Dorsolateral prefrontal cortex (tissue), 122 donors: ENCODE measurements at places on chromosomes 1 and 21.
A peak's percentile ranks its signal among the peaks of the same experiment; 100 is the strongest.

DNA sequence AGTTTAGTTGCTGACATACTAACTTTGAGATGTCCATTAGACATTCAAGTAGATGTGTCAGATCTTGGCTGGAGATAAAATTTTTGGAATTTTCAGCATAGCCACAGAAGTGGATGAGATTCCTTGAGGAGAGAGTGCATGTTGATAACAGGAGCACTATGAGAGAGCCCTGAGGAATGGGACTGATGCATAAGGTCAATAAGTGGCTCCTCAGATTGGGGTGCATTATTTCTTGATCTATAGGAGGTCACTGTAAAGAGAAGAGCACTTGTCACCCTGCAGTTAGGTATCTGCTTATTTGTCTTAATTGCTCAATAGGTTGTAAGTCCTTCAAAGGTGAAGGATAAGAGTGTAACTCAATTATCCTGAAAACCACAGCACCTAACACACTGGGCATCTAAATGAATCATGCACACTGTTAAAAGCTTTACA, 52.0 kb upstream of the TACSTD2 start:
- DNase-seq: no peak

- no peak for DNase-seq
These were observed 308.1 kb downstream of the CTH start for GRCh38 chr1:70719154-70719553.

DNA sequence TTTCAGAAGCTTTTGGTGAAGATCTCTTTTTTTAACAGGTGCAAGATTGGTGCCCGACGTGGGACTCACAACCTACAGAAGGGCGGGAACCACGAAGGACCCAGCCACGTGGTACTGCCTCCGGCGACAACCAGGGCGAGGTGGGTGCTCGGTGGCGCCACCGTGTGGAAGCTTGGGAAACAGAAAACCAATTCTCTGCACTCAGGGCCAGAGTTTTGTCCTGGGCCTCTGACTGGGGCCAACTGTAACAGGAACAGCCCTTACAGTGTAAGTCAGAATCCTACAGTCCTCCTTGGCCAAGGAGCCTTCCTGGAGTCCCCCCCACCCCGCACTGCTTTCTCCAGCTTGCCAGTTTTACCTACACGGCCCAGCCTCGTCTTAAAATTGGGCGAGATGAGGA, 11.6 kb upstream of the S100A7A start:
- no peak for DNase-seq

DNA sequence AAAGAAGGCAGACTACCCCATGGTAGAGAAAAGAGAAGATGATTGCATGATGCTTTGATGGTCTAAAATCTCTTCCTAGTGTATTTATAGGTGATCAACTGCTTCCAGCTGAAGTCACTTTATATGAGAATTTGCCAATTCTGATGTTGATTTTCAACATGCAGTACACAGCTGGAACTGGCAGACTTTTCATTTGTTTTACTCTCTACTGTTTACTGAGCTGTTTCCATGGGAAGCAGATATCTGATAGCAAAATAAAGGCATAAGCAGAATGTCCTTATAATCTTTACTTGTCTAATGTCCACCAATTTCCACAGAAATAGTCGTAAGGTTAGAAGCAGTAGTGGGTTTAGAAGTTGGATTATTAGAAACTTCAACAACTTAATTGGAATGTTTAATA, 74.9 kb downstream of the SYDE2 start:
- no peak for DNase-seq

- no peak for DNase-seq
These were observed 118.8 kb downstream of the PTBP2 start for GRCh38 chr1:96840396-96840795.

DNA sequence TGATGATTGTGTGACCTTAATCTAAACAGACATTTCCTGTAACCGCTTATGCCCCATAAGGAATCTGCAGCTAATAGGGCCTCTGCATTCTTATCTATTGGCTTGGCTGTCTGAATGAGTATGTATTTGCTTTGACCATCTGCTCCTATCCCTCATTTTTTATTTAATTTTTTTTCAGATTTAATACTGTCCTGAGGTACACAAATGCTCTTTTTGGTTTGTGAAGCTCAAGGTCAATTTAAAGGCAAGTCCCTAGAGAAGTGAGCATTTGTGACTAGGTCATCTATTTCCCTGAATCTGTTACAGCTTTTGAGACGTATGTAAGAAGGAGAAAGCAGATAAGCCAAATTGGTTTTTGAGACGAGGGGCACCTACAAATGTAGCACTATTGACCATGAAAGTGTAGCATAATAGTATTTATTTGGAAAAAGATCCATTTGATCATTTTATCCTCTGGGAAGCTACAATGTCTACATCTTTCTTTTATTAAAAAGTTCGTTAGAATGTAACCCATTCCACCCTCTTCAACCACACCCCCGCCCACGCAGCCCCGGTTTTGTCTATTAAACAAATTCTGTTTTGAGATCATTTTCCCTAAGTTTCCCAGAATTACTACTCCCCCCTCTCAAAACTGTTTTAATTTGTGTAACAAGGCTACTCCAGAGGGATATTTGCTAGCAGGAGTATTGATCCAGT, 69.2 kb upstream of the HSPA13 start:
- no peak for DNase-seq

- DNase-seq: no peak
These were observed 10.7 kb downstream of the EPHA2 start for GRCh38 chr1:16145030-16145661.

- no peak for DNase-seq
These were observed 32.0 kb downstream of the SORT1 start for GRCh38 chr1:109365642-109366204.

- DNase-seq: no peak
These were observed 37.8 kb downstream of the PYHIN1 start for GRCh38 chr1:158969166-158969565.

DNA sequence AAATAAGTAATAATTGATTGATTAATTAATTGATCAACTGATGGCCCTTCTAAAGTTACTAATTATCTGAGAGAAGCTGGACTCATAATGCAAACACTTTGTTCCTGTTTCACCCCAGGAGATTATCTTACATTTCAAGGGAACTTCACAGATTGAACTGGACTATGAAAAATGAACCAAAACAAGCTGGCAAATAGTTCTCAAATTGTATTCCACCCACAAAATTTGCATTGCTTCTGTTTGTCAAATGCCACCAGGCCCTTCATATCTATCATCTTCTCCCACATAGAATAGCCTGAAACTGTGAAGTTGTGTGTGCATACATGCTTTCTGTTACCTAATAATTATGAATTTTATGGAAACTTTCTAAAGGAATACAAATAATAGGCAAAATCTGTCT, 104.0 kb downstream of the ZNF281 start:
- DNase-seq: no peak

- no peak for DNase-seq
These were observed 127.9 kb downstream of the CSMD2 start for GRCh38 chr1:34037109-34037508.

DNA sequence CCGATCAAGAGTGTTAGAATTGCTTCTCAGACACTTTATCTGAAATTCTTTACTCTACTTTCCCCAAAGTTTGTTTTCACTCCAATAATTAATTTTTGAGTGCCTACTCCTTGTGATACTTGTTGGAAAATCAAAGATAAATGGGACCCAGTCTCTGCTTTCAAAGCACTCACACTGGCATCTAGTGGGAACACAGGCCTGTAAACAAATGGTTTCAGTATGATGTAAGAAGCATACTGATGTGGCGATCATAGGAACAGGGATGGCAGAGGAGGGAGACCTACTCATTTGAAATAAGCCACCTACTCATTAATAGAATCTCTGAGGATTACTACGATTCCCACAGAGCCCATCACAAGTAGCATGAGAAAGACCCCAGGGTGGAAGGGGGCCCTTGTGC, 273.7 kb upstream of the ST6GALNAC5 start:
- DNase-seq: no peak

DNA sequence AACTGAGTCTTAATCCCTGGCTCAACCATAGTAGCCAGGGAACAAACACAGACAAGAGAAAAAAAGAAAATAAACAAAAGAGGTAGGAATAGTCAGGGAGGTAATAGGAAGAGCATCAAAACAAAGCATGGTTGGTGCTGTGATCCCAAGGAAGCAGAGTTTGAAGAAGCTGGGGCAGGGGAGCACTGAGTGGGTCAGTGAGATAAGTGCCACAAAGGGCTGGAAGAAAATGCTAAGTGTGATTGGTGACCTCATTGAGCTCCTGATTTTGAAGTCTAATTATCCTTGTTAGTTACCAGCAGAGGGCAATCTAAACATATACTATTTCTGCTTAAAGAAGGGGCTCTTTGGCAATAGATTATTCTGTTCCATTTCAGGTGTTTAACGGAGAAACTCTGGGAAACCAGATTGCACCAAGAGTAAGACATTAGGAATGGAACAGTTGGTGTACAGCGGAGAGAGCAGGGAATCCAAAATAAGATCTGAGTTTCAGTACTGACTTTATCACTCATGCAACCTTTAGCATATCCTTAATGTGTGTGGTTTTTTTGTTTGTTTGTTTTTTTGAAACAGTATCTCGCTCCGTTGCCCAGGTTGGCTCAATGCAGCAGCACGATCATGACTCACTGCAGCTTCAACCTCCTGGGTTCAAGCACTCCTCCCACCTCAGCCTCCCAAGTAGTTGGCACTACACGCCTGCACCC, 30.7 kb upstream of the KIAA1614 start:
- no peak for DNase-seq

GRCh38 chr1:118960026-118960561, 28.0 kb downstream of the TBX15 start:
- no peak for DNase-seq

- DNase-seq: no peak
These were observed 112.1 kb downstream of the KCTD3 start for GRCh38 chr1:215679231-215679630.

GRCh38 chr1:36134505-36135329, 9.7 kb upstream of the COL8A2 start:
- DNase-seq: peak; percentile 52

GRCh38 chr1:215650446-215651149, 83.5 kb downstream of the KCTD3 start:
- no peak for DNase-seq

GRCh38 chr1:156151093-156151688, 2.2 kb upstream of the SEMA4A start:
- no peak for DNase-seq

DNA sequence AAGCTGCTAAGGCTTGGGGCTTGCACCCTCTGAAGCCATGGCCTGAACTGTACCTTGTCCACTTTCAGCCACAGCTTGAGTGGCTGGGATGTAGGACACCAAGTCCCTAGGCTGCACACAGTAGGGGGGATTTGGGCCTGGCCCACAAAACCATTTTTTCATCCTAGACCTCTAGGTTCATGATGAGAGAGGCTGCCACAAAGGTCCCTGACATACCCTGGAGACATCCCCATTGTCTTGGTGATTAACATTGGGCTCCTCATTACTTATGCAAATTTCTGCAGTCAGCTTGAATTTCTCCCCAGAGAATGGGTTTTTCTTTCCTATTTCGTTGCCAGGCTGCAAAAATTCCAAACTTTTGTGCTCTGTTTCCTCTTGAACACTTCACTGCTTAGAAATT, 26.3 kb upstream of the CHODL start:
- DNase-seq: no peak

- DNase-seq: no peak
These were observed 33.9 kb downstream of the UCHL5 start for GRCh38 chr1:193025218-193025617.

- peak; percentile 46 for DNase-seq
These were observed 55.0 kb upstream of the PAX7 start for GRCh38 chr1:18575620-18576019.

DNA sequence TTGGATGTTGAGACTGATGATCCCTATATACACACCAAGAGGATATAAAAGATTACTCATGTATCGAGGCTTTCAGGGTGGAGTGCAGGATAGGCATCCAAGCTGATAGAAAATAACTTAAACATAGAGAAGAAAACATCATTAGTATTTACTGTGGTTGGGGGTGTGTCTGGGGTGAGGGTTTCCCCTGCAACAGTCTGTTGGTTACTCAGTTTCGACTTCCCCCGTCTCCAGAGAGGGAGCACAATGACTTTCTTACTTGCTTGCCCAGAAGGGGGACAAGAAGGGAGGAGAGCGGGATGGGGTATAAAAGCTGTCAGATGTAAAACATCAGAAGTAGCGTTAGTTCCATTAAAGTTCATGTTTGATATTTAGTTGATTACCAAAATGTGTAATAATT, 717.4 kb upstream of the ZP4 start:
- no peak for DNase-seq

DNA sequence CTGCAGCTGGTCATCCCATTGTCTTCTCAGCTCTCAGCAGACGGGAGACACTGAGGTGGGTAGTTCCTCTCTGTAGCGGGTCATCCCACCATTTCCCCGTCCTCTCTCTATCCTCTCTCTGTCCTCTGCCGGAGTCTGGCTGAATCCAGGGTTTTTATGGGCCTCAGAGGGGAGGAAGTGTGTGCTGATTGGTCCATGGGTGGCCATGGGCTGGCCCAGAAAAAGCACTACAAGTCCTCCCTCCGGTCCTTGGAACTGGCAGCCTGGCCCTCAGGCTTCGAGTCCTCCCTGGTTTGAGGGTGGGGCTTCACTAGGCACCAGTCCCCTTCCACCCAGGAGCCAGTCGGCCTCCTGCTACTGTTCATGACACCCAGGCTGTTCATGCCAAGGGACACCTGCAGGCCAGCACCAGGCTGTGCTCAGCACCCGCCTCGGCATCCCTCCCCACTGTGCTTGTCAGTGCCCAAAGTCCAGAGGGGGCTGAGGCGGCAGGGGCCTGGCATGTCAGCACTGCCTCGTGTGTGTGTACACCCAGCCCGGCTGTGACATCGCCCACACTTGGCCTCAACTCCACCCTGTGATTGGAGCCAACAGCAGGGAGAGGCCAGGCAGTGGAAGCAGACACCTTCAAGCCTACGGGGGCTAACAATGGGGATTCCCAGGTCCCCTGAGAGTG, 23.0 kb upstream of the LRRC8C start:
- DNase-seq: peak; percentile 59

DNA sequence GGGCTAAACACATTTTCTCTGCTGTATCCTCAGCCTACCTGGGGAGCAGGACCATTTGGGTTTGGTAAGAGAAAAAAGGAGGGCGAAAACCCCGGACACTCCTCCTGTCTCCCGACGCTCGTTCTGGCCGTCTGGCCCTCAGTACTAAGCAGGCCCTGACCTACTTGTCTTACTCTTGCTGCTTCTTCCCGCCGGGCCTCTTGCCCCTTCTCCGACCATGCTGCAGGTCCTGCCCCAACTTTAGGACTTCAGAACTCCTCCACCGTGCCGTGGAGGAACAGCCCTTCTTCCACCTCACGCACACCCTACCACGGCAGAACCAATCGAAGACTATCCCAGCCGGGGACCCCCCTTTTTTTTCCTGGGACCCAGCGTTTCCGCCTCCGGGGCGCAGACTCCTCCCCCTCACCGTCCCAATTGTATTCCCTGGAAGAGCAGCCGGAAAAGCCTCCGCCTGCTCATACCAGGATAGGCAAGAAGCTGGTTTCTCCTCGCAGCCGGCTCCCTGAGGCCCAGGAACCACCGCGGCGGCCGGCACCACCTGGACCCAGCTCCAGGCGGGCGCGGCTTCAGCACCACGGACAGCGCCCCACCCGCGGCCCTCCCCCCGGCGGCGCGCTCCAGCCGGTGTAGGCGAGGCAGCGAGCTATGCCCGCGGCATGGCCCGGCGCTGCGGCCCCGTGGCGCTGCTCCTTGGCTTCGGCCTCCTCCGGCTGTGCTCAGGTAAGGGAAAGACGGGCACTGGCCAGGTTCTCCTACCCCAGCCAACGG, at the start of gene CHRNB2:
Gene CHRNB2 (plus strand): TSS at position 393 of the 771 bp plus-strand sequence. CDS start 267 bp downstream, at position 660.
- DNase-seq: peak; percentile 59
